Natural killer cell (primary cell): ENCODE measurements at places on chromosomes 6 and 20. TPM values are rescaled to one million over a fixed set of nuclear protein-coding genes. Genes with fewer than 3 reads are reported as not detected.

DNA sequence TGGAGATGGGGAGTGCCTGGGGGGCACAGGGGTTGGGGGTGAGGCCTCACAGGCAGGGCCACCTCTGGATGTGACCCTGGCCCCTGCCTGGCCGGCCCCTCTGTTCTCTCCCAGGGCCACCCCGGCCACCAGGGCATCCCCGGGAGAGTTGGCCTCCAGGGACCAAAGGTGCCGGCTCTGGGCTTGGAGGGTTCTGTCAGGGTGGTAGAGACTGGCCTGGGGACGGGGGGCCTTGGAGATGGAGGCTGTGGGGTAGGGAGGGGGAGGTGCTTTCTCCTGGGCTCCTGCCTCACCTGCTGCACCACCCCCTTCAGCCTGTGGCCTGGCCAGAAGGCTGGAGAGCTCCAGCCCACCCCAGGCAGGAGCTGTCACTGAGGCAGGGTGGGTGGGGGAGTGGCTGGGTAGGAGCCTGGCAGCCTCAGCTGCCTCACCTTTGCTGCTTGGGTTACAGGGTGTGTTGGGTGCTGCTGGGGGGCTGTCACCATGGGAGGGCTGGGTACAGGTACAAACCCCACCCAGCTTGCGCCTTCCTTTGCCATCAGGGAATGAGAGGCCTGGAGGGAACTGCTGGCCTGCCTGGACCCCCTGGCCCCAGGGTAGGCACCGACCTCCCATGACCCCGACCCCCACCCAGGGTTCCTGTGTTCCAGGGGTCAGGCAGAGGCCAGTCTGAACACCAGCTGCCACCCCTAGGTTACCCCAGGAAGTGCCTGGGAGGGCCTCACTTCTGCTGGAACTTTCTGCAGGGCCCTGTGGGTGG, 32.7 kb downstream of the COL20A1 start:
- no peak for DNase-seq

GRCh38 chr6:112202639-112203341, 51.6 kb downstream of the LAMA4 start:
- DNase-seq: no peak

- DNase-seq: no peak
These were observed 49.4 kb downstream of the PFDN4 start for GRCh38 chr20:54257071-54257816.

DNA sequence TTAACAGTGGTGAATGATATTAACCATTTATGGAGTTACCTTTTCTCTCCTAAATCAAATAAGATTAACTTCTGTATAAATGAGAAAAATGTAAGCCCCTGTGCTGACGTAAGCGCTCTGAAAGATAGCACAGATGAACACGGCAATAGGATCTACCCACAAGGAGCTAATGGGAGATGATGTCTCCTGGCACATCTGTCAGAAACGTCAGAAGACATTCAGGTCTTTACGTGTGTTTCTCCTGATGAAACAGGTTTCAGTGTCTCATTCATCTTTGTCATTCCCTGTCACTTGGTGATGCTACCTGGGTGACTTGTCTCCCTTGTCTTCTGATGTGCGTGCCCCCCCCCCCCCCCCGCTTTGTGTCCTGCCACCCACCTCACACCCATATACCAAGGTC, 189.7 kb downstream of the DTNBP1 start:
- no peak for DNase-seq

- DNase-seq: no peak
These were observed 16.5 kb downstream of the GFRA4 start for GRCh38 chr20:3646651-3647050.

- no peak for DNase-seq
These were observed 5.5 kb downstream of the POU3F2 start for GRCh38 chr6:98839781-98840361.

GRCh38 chr6:125431971-125432370, 130.2 kb upstream of the HDDC2 start:
- DNase-seq: no peak

Gene GLP1R
- 2.2 TPM for total RNA-seq

Gene GNL1
- 208 TPM for total RNA-seq

Gene MDFI
- not detected for total RNA-seq

- no peak for DNase-seq
These were observed 174.1 kb downstream of the PTPRT start for GRCh38 chr20:43015566-43015965.

DNA sequence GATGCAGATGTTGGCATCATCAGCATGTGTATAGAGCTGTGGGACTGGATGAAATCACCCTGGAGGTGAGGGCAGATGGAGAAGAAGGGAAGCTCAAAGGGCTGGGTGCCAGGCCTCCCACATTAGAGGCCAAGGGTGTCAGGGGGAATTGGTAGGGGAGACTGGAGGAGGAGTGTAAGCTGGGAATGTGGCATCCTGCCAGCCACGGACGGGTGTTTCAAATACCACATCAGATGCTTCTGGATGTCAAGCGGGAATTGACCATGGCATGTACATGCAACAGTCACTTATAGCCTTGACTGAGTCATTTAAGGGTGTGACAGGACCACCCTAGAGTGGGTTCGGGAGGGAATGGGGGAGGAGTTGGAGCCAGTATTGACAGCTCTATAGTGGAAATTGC, 9.6 kb downstream of the ERGIC3 start:
- DNase-seq: no peak

DNA sequence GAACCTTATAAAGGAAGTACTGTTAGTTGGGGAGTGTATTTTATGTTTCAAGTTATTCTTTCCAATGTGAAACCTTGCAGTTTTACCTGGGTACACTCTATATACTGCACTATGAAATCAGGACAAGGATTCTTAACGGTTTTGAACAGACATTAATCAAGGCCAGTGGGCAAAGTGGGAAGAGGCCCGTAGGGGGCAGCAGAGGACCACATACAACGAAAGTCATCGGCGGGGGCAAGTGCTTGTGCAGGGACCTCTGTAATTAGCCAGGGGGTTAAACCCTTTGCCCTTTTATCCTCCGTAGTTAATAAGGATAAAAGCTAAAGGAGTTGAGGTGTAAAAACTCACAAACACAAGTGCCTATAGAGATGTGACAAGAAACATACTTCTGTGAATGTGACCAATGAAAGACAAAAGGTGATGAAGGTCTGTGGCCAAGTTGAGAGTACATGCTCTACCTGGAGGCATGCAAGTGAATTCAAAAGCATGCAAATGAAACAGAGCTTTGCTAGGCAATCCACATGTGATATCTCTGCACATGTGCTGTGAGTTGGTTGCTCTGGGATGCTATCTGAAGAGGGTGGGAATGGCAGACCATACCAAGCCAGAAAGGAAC, 392.7 kb upstream of the MAN1A1 start:
- peak; percentile 60 for DNase-seq

Gene ARMC12
- 0.64 TPM for total RNA-seq

DNA sequence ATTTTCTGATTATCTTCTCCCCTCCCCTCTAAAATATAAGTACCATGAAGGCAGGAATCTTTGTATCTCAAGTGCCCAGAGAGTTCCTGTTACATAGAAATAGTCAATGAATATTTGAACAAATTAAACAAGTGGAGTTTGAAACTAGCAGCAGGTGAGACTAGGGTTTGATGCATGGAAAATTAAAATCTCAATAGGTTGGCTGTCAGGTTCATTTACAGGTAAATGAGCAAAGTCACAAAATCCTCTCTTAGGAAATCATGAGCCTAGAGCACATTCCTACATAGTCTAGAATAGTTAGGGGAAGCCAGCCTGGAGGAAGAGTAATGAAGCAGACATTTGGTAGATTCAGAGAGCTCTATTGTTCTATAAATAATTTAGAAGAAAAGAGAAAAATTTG, 140.4 kb downstream of the HS3ST5 start:
- no peak for DNase-seq

Gene LRP11
- total RNA-seq: 0.43 TPM

DNA sequence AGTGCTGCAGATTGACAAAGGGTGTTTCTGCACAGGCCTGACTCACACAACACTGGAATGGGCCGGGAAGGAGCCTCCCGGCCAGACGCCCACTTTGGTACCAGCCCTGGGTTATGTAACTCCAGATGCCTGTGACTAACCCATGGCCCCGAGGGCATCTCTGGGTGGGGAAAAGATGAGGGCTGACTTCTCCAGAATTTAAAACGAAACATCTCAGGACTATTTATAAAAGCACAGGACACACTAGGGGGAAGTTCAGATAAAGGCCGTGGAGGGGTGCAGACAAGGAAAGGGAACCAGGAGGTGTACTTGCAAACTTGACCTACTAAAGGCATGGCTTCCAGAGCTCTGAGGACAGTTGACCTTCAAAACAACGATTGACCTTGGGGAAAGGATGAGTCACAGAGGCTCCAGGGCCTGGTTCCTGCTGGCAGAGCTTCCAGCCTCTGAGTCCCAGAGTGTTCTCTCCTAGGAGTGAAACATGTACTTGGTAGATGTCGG, 196.9 kb downstream of the NFATC2 start:
- no peak for DNase-seq

Gene EPHA7
- not detected for total RNA-seq

DNA sequence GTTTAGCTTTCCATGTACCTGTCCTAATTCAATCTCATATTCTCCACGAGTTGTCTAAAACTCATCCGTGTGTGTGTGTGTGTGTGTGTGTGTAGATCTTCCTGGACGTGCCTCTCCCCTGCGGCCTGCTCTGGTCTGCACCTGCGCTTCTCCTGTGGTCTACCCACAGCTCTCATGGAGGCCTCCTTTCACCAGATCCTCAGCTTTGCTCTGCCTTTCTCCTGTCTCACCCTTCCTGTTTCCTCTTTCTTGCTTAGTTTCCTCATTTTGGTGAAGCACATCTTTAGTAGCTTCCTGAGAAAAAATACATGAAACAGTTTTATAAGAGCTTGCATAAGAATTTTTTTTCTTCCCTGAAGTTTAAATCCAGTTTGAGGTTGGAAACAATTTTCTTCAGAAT, 18.1 kb downstream of the SLX4IP start:
- DNase-seq: no peak

Gene PLEKHG1
- total RNA-seq: 1.4 TPM

Gene SEL1L2
- total RNA-seq: not detected

GRCh38 chr20:19834783-19835182, 76.7 kb downstream of the RIN2 start:
- no peak for DNase-seq

GRCh38 chr20:3934624-3935023, 45.4 kb downstream of the PANK2 start:
- no peak for DNase-seq

Gene OR2J3
- total RNA-seq: not detected

DNA sequence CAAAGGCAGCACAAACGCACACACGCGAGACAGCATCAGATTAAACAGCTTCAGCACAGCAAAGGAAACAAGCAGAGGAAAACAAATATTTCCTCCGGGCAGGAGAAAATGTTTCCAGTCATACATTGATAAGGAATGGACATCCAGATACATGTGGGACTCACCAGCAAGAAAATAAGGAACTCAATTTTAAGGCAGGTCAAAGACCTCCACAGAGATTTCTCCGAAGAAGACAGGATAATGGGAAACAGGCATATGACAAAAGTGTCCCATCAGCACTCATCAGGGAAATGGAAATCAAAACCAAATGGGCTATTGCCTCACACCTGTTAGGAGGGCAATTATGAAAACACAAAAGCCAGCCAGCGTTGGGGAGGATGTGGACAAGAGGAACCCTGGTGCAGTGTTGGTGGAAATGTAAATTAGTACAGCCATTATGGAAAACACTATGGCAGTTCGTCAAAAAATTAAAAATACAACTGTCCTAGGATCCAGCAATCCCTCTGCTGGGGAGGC, 9.7 kb upstream of the SLCO4A1 start:
- no peak for DNase-seq

Gene TTPAL
- 22.5 TPM for total RNA-seq
